ENCODE measurements at places on chromosomes 2 and 18.

DNA sequence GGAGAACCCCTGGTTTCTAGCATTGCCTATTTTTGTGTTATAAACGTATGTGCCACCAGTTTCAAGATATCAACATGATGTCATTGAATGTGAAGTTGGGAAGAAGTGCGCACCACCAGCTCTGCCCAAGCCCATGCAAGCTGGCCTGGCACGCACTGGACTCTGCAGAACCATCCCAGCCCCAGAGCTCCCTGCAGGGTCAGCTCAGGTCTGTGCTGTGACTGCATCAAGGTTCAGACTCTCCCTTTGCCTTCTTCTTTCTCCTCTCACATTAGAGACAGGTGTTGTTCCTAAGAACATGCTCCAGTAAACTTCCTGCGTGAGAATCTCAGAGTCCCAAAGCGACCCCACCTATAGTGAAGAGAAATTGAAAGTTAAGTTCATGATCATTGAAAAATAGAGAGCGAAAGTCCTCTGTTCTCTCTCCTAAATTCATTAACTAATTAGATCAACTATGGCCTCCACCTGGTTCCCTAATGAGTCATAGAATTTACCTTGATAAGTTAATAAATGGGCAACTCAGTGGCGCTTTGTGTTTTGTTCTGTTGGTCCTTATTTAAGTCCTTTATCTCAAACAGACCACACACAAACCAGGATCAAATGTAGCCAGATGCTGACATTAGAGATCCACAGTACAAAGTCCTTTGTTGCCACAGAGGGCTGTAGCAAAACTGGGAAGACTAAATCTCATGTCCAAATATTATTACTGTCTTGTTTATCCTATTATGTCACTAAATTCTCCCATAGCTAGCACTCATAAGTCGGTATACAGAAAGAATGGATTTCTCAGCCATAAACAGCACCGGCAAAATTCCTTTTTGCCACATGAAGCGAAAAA is 432.3 kb downstream of the STK39 start:
- DNase-seq = no peak

DNA sequence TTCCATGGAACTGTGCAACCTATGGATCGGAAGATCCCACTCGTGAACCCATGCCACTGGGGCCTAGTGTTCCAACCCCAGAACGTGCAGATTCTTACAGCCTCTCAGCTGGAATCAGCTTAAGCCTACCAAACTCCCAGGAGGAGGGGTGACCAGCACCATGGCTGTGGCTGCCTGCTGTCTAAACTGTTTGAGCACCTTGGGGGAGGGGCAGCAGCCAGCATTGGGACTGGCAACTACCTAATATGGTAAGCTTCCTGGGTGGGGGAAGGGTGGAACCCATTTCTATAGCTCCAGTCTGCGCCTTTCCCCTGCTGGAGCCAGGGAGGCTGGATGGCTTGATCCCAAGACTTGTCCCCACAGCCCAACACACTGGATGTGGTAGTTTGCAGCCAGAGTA is 10.7 kb upstream of the POLE4 start:
- DNase-seq = no peak

GRCh38 chr18:3914833-3915610 is 465.1 kb downstream of the TGIF1 start:
- DNase-seq = no peak

GRCh38 chr2:238441262-238442114 is 14.8 kb downstream of the ASB1 start:
- no peak for DNase-seq

DNA sequence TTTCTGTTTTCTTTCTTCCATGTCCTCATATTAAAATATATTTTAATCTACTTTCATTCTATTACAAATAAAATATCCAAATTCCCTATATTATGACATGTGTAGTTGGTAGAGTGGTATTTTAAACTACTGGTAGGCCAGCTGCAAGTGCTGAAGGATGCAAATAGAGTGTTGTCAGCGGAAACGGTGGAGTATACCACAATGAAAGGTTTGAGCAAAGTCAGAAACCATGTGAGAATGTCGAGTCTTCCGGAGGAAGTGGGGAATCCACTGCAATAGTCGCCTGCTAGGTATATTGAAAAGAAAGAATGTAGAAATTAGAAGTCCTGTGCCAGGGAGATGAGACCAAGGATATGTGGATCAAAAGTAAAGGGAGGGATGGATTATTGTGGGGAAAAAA is 373.9 kb downstream of the DSEL start:
- DNase-seq = no peak

GRCh38 chr2:3587432-3587831 is 7.5 kb upstream of the COLEC11 start:
- no peak for DNase-seq
